Esophagus muscularis mucosa (tissue), 4 donors: ENCODE measurements at places on chromosomes 6 and 20.

DNA sequence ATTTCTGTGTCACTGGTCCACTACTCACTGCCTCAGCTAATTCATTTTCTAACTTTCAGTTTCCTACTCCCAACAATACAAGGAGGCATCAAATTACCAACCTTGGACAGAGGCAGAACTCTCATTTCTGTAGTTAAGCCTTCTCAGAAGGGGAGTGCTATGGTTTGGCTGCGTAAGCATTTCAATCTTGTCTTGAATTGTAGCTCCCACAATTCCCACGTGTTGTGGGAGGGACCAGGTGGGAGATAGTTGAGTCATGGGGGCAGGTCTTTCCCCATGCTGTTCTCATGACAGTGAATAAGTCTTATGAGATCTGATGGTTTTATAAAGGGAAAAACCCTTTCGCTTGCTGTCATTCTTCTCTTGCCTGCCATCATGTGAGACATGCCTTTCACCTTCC, 22.9 kb downstream of the HLA-DRA start:
- DNase-seq, result no peak

GRCh38 chr6:44044154-44044539, 83.1 kb downstream of the MRPL14 start:
- DNase-seq, result no peak

- no peak for DNase-seq
Observed at GRCh38 chr6:43582911-43583310, 6.9 kb downstream of the POLH start.

DNA sequence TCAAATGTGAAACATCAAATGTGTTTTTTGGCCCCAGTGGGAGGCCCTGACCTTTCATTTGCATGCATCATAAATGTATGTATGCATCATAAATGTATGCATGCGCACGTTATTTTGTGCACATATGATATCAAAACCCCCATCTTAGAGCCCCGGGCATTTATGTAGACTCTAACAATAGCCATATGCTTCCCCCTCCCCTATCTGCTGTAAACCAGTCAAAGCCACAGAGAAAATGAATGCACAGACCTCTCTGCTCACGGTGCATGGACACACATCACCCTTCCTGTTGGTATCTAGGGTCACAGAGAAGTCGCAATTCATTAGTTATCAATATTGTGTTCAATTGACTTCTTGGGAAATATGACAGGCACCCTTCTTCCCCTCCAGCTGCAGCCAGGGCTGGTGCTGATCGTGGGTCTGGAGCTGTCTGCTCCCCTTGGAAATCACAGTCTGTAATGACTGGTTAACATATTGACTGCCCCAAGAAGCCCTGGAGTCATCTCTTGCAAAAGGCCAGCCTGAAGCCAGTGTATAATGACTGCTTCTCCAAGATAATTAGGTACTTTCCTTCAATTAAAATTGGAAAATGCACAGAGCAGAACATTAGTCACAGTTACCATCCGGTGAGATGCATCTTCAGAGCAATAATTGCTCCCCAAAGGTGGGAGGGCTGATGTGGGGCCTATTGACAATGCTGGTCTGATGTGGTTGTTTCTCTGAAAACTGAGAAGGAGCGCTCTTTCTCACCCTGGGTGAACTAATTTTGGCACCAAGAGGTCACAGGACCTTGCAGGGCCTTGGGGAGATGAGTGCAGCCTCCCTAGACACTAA, 532.2 kb downstream of the CDH26 start:
- no peak for DNase-seq

DNA sequence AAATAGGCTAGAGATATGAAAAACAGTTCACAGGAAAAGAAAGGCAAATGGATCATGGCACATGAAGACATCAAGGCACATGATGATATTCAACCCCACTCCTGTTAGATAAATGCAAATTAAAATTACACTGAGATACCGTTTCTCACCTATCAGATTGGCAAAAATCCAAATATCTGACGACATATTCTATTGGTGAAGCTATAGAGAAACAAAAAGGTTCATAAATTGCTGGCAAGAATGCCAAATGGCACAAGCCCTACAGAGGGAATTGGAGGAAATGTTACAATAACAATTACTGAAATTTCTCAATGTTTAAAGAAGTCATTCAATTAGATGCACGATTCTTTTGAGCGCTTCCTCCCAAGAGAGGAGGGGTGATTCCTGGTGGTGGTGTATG, 45.3 kb upstream of the DSN1 start:
- no peak for DNase-seq

DNA sequence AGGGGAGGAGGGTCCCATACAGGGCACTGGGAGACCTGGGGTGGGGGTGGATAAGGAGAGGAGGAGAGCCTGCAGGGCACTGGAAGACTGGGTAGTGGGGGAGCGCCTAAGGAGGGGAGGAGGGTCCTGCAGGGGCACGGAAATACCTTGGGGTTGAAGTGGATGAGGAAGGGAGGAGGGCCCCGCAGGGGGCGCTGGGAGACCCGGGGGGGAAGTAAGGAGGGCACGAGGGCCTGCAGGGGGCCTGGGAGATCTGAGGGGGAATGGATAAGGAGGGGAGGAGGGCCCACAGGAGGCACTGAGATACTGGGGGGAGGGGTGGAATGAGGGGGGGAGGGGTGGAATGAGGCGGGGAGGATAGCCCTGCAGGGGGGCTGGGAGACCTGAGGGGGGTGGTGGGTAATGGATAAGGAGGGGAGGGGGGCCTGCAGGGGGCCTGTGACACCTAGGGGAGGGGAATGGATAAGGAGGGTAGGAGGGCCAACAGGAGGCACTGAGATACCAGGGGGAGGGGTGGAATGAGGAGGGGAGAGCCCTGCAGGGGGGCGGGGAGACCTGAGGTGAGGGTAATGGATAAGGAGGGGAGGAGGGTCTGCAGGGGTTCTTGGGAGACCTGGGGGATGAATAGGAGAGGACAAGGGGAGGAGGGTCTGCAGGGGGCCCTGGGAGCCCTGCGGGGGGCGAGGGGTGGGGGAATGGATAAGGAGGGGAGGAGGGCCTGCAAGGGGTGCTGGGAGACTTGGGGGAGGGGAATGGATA, 567 bp upstream of the CTCFL start:
- no peak for DNase-seq

DNA sequence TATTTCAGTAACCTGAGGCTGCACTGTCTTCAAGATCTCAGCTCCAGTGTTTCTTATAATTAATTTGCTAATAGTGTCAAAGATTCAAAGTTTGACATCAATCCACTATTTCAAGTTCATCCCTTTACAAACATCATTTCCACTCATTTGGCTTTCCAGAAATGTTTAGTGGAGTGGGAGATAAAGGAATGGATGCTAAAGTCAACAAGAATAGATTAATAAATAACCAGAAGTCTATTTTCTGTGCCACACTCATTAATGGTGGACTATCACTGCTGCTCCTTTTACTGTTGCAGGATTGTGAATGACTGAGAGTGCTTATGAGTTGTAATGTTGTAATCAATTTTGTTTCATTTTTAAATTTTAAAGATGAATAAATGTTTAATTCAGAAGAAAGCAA, 28.4 kb upstream of the EPM2A start:
- DNase-seq, result no peak

DNA sequence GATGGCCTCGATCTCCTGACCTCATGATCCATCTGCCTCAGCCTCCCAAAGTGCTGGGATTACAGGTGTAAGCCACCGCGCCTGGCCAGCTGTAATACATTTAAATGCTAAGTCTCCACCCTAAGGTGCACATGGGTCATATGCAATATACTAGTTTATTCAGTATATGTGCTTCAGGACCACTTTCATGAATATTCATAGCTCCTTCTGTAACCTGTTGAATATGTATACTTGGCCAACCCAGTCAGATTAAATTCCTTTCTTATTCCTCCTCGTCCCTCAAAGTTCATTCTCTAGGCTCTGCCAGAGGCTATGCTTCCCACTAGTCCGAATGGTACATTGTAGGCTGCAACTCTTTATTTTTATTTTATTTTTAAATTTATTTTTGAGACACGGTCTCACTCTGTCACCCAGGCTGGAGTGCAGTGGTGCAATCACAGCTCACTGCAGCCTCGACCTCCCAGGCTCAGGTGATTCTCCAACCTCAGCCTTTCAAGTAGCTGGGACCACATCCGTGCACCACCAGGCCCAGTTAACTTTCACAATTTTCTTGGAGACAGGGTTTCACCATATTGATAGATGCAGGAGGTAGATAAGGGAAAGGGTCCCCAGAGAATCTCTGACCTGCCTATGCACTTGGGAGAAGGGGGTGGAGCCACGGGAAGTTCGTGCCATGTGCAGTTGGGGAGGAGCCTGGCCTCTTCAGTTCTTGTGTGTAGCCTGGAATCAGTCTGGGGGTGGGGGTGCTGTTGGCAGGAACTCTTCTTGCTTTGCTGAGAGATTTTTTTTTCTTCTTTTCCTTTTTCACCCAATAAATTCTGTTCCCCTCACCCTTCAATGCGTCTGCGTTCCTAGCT, 41.3 kb upstream of the DDR1 start:
- no peak for DNase-seq

DNA sequence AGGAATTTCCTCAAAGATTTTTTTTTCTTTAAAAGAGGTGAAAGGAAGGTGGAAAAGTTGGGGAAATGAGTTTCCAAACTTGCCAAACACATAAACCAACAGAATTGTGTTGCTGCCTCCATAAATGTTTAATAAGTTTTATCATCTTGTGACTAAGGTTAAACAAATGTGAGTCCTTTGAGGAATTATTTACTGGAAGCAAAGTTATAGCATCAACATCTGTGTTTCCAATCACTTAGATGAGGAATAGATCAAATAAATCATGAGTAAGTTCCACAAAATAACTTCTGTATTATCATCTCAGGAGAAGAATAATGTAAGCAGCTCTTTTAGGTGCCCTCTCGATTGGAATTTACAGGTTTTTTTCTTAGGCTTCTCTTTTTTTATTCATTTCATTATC, 20.5 kb downstream of the TSHZ2 start:
- no peak for DNase-seq

DNA sequence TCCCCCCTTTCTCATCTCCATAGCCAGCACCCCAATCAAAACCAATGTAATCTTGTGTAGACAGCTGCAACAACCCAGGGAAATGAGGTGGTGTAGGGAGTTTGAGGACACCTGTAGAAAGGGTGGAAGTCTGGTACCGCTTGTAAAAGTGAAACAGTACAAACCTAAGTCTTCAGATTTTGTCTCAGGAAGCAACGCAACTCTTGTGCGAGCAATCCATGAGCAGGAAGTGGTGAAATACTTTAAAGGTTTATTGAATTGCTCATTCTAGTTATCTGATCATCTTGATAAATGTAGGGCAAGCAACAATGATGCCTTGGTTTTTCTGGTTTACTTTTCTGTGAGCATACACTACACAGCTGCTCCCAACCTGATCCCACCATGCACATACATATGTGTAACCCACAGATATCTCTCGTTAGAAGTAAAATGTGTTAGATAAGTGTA, 71.1 kb upstream of the THEMIS start:
- DNase-seq, result no peak

DNA sequence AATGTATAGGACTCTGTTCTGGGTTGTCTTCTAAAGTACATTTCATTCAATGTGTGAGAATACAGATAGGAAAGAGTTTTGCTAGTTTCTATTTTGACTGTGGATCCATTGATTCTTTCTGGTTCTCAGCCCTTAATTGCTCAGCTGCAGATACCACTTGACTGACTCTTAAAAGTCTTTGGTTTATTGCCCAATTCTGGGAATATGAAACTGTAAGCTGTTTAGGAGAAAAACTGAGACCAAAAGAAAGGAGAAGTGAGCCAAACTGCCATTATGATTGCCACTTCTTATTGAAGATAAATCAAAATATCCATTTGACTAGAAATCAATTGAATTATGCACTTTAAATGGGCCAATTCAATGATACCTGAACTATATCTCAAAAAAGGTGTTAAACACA, 211.4 kb downstream of the ESR1 start:
- no peak for DNase-seq

DNA sequence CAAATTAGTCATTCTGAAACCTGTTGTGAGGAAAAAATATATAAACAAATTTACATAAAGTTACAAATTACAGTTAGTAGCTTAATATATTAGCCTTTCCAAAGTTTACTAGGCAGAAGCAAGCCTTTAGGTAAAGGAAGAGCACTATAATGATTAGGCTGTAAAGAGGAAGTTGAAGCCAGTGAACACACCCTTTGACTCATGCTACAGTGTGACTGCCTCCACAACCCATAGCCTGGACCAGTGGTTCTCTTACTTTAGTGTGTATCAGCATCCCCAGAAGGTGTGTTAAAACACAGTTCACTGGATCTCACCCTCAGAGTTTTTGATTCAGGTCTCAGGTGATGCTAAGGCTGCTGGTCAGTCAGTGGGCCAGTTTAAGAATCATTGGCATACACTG, 91.4 kb upstream of the DEFB112 start:
- no peak for DNase-seq

GRCh38 chr6:168815229-168815628, 374.2 kb downstream of the SMOC2 start:
- peak; percentile 89 for DNase-seq

GRCh38 chr6:48611332-48611731, 500.3 kb upstream of the PTCHD4 start:
- no peak for DNase-seq

DNA sequence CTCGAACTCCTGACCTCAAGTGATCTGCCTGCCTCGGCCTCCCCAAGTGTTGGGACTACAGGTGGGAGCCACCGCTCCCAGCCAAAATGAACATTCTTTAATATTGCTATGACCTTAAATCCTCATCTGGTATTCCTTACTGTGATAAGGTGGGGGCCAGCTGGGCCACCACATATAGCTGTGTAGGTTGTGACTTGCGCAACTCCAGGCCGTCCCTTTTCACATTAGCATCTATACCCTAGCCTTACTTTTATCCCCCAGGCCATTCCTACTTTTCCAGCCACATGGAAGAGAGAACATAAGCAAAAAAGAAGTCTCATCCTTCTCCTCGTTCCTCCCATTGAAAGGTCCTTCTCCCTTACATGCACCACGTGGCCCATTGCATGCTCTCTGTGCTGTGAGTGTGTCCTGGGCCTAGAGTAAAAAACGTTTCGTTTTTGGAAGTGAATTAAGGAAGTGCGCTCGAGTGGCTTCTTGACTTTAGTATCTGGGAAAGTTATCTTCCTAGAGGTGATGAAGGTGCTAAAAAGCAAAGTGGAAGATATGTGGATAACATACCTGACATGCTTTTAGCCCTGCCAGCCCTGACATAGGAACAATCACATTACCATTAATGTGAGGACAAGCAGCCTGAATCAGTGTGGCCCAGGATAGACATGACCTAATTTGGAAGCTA, 56.8 kb upstream of the KIF13A start:
- no peak for DNase-seq

DNA sequence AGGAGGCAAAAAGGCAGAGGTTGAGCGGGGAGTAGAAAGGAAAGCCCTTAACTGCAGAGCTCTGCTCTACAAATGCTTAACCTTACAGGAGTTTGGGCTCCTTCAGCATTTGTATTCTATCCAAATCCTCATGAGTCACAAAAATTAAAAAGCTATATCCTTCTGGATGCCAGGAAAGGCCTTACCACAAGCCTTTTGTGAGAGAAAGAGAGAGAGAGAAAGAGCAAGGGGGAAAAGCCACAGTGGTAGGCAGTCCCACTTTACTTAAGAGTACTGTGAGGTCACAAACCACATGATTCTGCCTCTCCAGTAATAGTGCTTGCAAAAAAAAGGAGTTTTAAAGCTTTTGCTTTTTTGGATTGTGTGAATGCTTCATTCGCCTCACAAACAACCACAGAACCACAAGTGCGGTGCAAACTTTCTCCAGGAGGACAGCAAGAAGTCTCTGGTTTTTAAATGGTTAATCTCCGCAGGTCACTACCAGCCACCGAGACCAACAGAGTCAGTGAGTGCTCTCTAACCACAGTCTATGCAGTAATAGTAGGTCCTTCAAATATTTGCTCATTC, at the start of gene RUNX2:
Gene RUNX2 (plus strand): TSS at position 375 of the 567 bp plus-strand sequence. CDS start 397 bp downstream, outside the sequence.
- DNase-seq, result no peak

- no peak for DNase-seq
Observed at GRCh38 chr6:140321891-140322290, 947.4 kb upstream of the CITED2 start.
